EL (cell line): ENCODE measurements at places on chromosomes 12 and 14.

- DNase-seq = no peak
Observed at GRCh38 chr12:7629465-7629864, 36.2 kb downstream of the APOBEC1 start.

GRCh38 chr14:102857444-102857843 lies 65.0 kb upstream of the AMN start:
- no peak for DNase-seq

- DNase-seq = no peak
Observed at GRCh38 chr14:49863487-49864281, 11.1 kb upstream of the NEMF start.

DNA sequence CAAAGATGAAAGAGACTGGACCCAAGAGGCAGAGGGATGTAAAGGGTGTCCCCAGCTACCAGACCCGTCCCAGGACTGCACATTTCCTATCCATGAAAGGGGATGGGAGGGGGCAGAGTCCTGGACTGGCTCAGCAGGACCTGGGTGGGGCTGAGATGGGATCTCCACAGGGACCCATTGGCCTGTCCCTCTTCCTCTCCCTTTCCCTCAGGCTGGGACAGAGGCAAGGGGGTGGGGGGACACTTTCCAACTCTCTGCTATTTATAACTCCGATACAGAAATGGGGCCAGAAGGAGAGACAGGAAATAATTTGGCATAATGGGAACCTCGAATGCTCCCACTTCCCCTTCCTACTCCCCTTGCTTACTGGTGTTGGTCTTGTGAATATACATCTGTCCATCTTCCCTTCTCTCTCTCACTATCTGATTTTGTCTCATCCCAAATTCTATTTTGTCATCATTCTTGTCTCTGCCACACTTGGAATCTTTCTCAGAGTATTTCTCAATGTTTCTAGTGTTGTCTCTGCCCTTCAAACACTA lies 1.1 kb upstream of the ITGA7 start:
- no peak for DNase-seq

- no peak for DNase-seq
Observed at GRCh38 chr14:52494444-52494843, 57.9 kb downstream of the TXNDC16 start.
